ENCODE measurements at places on chromosomes 3 and 15. TPM values are rescaled to one million over a fixed set of nuclear protein-coding genes. Genes with fewer than 3 reads are reported as not detected.

DNA sequence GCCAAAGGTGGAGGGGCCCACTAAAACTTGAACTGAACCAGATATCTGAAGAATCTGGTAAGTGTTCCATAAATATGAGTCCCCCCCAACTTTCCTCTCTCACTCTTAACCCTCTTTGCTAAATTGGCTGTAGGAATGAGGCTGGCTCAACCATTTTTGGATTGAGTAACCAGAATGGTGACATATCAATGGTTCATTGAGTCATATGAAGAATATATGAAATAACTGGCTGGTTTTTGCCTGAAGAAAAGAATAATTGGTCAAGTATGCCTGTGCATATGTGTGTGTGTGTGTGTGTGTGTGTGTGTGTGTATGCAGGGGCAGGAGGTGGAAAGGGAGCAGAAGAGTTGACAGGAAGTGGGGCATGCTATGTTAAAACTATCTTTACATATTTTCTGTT lies 472.9 kb upstream of the THBS1 start:
- no peak for DNase-seq

GRCh38 chr3:126146525-126147146 lies 33.8 kb downstream of the ALDH1L1 start:
- peak; percentile 56 for DNase-seq

- DNase-seq, result no peak
These were observed 40.9 kb downstream of the ONECUT1 start for GRCh38 chr15:52749258-52749657.

DNA sequence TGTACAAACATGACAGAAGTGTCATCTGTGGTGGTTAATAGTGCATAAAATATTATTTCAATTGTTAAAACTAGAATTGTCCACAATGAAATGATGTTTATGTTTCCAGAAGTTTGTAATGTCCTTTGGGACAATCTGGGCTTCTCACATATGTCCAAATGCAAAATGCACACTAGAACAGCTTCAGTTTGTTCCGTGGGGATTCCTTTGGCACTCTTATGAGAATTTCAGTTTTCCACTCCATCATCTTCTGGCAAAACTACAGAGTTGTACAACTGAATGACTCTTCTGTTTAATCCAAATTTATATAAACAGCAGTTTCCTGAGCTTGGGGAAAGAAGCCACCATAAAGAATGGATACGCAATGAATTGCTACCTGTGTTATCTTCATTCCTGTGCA lies 2.0 kb upstream of the OR5H6 start:
- no peak for DNase-seq

Gene CSPG4
- 122 TPM for total RNA-seq

GRCh38 chr15:59399465-59400102 lies 26.9 kb upstream of the MYO1E start:
- no peak for DNase-seq

- no peak for DNase-seq
These were observed 45.6 kb downstream of the TNFAIP8L3 start for GRCh38 chr15:51049081-51049480.

Gene COL7A1
- total RNA-seq, result 1.5 TPM

Gene ARRDC4
- 116 TPM for total RNA-seq

All from sigmoid colon (tissue), 7 donors.